ENCODE measurements at places on chromosomes 1 and 21.

GRCh38 chr1:45543581-45544417 is 6.8 kb upstream of the AKR1A1 start:
- DNase-seq: peak; percentile 94

DNA sequence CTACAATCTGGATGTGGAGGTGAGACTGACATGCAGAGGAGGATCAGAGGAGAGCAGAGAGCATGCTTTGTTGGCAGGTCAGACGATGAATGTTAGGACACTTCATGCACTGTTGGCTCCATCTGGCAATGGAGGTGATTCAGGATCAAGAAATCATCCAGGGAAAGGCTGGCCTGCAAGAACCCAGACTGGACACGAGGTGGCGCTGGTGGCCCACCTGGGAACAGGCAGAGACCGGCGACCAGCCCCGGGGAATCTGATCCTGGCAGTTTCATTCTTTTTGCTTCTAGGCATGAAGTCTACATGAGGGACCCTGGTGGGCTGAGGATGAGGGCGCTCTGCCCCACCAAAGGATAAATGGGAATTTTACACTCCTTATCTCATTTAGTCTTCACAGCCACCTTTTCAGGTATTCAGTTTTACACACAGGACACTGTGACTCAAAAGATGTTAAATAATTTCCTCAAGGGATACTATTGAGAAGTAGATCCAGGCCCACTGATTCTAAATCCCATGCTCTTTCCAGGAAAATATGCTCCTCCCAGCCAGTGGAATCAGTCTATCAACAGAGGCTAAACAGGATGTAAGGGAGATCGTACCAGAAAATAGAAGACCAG is 26.2 kb upstream of the SCMH1 start:
- DNase-seq: peak; percentile 57

DNA sequence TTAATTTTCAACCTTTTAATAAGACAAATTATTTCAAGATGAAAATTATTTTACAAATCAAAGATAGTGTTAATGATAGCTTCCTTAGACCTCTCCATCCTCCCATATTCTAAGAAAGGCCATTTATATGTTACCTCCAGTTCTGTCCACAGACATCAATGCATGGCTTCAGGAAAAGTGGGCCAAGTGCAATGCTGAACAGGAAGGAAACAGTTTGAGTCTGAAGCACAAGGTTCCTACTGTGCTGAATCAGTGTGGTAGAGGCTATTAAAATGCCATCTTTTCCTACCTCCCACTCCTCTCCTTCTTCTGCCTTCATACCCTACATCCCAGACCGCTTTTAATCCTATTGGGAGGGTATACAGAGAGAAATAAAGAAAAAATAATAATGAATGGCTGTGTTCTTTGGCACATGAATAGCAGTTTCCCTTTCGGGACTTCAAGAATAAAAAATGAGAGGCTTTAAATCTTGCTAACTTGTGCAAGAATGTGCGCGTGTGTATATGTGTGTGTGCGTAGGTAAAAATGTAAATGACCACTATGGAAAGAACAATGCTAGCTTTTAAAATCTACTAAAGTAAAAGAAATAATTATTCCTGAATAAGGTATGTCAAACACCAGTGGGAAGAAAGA is 62.6 kb upstream of the C1orf105 start:
- peak; percentile 25 for DNase-seq

DNA sequence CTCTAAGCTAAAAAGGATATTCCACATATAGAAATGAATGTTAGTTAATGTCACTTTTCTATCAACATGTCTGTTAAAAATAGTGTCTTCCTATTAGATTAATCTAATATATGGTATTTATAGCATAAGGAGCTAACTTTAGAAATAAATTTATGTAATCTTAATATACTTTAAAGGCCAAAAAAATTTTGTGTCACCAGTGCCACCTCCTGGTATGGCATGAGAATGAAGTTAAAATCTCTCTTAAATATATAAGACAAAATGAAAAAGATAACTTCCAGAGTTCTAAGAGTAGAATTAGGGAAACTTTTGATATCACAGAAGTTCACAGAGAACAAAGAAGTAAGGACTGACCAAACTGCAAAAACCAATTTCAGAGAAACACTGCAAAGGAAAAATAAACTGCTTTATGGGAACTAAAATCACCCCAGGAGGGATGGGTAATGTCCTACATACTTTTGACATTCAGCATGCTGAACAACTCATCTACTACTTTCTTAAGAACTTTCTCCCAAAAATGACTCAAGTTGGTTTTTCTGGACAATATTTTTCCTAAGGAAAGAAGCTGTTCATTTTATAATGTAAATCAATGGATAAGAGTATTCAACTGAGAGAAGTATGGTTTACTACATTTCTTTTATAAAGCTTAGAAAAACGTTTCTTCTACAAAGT is 82.8 kb downstream of the TRIM33 start:
- DNase-seq: peak; percentile 13

DNA sequence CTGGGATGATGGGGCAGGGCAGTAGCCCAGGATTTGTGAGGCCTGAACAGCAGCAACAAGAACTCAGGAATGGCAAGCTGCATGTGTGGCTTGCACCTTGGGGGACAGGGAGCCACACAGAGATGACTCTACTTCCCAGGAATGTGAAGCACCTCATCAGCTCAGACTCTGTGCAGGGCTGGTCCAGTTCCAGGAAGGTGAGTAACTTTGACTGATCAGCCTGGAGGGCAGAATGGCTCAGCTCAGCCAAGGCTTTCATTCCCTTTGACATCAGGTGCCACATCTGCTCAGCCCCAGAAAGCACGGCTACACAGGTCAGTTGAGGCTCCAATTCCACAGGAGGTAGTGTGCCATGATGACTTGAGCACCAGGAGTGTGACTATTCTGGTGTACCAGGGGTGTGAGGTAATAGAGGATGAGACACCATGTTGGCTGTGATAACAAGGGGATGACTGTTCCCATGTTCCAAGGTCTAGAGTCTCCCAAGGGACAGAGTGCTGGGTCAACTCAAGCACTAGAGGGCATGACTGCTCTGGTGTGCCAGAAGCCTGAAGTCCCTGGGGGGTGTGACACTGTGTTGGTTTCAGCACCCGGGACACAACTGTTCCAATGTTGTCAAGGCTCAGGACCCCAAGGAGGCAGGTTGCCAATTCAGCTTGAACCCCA is 625.8 kb upstream of the ADGRL2 start:
- no peak for DNase-seq

GRCh38 chr1:40822890-40823289 is 39.3 kb downstream of the CITED4 start:
- no peak for DNase-seq

DNA sequence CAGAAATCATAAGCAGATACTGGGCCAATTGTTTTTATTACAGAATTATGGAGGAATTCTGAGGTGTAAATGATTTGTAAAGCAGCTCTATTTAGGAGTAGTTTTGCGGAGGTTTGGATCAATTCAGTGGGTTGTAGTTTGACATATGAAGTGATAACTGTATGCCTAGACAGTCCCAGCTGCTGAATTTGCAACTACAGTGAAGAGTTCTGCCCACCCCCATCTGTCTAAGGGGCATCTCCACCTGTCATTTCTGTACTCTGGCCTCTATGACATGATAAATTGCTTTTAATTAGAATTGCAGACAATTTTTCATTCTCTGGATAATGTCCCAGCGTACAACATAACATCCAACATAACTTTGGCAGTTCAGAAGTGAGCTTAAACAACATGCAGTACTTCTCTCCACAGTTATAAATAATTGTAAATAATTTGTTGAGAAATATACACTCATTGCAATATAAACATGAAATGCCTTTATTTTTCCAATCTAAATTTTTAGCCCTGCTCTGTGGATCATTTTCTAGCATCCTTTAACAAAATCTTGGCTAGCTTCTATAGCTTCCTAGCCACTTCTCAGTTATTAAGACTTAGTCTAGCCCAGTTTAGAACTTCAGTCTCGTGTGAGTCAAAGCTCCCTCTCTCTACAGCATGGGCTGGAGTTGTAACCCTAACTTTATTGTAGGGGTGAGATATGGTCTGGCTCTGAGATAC is 52.3 kb downstream of the PDE4B start:
- no peak for DNase-seq

DNA sequence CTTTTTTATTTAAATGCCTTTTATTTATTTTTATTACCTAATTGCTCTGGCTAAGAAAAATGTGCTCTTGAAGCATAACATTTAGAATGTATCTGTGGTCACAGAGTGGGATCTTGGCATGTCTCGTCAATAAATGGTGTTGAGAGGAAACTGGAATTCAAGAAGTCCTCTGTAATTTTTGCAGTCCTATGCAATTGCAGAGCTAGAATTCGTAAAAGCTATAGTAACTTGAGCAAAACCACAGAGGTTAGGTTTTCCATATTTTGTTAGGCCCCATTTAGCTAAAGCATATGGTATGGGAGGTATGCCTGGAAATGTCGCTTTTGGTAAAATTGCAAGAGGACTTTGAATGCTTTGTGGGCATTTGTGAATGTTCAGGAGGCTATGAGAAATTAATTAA is 466.7 kb upstream of the NFIA start:
- no peak for DNase-seq

GRCh38 chr1:59132295-59132694 is 164.6 kb upstream of the FGGY start:
- DNase-seq: no peak

- DNase-seq: no peak
Observed at GRCh38 chr1:59315529-59316463, 18.9 kb downstream of the FGGY start.

DNA sequence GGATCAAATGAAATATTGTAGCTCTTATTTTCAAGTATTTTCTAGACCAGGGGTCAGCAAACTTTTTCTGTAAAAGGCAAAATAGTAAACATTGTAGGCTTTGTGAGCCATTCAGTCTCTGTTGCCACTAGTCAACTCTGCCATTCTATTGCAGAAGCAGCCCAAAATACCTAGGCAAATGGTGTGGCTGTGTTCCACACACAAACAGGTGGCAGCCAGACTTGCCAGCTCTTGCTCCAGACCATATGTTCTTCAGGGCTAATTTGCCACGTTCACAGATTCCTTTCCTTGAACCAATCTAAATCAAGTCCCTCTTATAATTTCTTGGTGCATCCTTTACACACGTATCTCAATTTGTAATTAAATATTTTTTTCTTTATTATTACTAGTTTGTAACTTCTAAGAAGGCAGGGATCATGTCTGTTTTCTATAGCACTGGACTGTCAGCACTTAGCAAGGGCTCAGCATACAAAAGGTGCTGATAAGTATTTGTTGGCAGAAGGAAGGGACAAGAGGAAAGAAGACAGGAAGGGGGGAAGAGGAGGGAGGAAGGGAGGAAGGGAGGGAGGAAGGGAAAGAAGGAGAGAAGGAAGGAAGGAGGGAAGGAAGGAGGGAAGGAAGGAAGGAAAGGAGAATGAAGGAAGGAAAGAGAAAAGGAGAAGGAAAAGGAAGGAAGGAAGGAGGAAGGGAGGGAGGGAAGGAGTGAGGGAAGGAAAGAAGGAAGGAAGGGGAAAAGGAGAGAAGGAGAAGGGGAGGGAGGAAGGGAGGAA is 106.5 kb upstream of the EDEM3 start:
- DNase-seq: no peak

- DNase-seq: no peak
Observed at GRCh38 chr1:231583376-231583775, 43.2 kb upstream of the DISC1 start.

- no peak for DNase-seq
Observed at GRCh38 chr1:80836505-80836904, 964.2 kb upstream of the ADGRL2 start.

DNA sequence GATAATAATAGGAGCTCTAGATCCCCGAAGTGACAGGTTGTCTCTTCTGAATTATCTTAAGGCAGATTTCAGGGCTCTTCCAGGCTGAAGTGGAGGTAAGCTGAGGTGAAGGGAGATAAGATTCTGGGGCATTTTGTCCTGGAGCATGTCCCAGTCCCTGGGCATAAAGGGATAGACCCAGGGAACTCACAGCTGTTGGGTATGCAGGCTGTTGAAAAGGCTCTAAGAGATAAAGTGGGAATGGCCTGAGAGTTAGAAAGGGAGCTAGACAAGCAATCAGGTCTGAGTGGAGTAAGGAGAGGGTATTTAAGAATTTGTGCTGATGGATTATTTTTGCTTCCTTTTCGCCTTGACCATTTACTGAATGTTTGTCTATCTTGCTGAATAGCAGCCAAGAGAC is 123.7 kb downstream of the NOS1AP start:
- no peak for DNase-seq

- no peak for DNase-seq
Observed at GRCh38 chr1:108799001-108799400, 52.5 kb downstream of the STXBP3 start.

DNA sequence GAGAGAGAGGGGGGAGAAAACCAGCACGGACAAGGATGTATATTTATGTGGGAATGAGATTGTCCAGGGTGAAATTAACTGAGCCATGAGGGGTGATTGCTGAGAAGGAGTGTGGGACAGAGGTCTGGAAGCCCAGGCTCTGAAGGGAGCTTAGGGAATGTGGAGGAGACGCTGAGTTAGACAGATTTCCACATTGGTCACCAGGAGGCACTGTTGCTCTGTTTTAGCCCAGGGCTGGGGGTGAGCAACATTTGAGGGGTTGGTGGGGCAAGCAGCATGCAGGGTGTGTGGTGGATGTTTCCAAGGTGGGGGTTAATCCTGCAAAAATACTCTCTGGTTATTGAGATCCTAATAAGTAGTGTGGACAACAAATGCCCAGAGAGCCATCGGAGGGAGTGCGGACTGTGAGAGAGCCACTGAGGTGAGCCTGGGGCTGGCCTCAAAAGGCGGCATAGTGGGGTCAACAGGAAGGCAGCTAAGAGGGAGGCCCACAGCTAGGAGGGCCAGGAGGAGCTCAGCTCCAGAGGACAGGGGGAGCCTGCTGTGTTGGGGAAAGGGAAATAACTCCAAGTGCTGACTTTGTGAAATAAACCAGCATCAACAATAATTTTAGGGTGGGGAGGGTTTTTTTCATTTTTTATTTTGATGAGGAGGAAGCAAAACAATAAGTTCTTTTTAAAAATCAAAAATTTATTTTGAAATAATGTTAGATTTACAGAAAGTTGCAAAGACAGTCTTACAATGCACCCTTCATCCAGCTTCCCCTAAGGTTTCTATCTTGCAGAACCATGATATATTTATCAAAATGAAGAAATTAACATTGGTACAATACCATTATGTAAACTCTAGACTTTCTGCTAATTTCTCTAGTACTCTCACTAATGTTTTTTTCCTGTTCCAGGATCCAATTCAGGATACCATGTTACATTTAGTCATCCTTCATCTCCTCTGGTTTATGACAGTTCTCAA is 82.8 kb upstream of the CD34 start:
- DNase-seq: no peak

- no peak for DNase-seq
Observed at GRCh38 chr1:177891809-177892208, 78.0 kb downstream of the SEC16B start.

GRCh38 chr1:159652506-159652905 is 61.9 kb downstream of the CRP start:
- no peak for DNase-seq

DNA sequence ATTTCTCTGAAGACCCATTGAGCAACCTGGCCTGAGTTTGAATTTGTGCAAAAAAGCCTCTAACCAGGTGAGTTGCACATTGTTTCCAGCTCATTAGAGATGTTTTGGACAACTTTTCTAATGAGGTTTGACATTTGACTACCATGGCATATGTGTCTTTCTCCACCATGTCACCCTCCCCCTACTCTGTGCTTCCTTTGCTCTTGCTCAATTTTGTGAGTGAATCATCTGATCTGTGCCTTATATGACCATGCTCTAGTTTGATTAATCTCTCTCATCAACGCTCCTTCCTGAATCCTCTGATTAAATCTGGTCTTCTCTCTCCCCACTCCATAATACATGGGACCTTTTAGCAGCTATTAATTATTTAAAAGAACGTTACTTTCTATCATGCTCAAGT is 144.8 kb upstream of the SAMSN1 start:
- no peak for DNase-seq

GRCh38 chr1:218383051-218383450 is 37.9 kb downstream of the TGFB2 start:
- DNase-seq: no peak

All from hematopoietic multipotent progenitor cell (in vitro differentiated cells).